Esophagus muscularis mucosa (tissue), 4 donors: ENCODE measurements at places on chromosomes 13 and 19.
A peak's percentile ranks its signal among the peaks of the same experiment; 100 is the strongest.

DNA sequence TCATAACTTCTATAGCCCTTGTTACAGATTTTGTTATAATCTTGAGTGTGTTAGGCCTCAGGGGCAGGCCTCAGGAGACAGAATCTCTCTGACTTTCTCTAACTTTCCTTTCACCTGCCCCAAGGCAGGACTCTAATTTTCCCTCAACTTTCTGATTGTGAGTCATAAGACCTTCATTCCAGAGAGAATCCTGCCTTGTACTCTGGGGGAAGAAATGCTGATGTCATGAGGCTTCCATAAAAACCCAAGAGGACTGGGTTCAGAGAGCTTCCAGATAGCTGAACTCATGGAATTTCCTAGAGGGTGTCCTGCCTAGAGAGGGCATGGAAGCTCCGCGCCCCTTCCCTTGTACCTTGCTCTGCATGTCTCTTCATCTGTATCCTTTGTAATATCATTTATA lies 5.3 kb upstream of the KBTBD6 start:
- DNase-seq, result no peak

GRCh38 chr19:54388802-54389139 lies 24.0 kb upstream of the LAIR1 start:
- DNase-seq, result no peak

DNA sequence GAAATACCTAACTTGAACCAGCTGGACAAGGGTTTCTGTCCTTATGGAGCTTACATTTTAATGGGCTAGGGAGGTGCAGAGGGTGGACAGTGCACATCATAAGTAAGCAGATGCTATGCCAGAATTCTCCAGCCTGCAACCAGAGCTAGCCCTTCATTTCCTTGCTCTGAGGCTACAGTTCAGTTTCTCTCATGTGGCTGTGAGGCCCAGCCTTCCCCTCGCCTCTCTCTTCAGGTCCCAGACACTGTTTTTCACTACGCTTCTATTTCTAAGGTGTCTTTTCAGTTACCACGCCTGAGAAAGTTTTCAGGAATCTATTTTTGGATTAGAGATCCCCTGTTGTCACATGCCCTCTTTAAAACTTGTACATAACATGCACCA lies 141.9 kb downstream of the PCCA start:
- no peak for DNase-seq

DNA sequence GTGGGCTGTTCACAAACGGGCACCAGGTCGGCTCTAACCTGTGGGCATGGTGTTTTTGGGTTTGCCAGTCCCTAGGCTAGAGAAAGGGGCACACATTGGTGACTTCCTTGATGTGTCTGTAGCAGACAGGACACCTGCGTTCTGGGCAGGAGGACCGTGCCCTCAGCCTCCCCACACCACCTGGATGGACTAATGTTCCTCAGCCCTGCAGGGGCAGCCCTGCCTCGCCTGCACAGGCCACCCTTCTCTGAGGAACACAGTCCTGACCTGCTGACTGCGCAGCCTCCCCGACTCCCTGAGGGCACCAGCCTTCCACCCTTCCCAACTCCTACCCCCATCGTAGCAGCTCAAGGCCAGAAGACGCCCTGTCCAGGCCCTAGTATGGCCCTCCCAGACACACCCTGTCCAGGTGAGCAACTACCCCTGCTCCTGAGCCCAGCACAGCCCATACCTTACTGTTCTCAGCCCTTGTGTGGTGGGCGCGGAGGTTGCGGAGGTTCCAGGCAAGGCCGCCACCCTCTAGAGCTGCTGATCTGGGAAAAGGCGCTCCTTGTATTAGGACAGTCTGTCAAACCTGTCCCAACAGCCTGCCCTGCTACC lies 55.7 kb downstream of the GGACT start:
- DNase-seq, result no peak

DNA sequence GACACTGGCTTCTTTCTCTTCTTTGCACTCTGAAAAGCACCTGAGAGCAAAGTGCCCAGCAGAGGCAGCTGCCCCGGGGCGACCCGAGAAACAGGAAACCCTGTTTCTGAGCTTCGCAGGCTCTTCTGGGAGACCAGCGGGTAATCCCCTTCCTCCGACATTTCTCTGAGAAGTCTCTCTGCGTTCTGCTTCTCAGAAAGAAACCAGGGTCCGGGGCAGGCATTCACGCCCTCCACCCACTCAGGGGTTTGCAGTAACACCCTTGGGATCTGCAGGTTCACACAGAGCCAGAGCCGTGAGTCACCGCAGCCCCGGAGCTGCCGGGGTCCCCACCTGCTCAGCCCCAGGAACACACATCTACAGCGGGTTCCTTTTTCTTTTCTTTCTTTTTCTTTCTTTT lies 86.0 kb downstream of the GADD45B start:
- DNase-seq, result no peak

DNA sequence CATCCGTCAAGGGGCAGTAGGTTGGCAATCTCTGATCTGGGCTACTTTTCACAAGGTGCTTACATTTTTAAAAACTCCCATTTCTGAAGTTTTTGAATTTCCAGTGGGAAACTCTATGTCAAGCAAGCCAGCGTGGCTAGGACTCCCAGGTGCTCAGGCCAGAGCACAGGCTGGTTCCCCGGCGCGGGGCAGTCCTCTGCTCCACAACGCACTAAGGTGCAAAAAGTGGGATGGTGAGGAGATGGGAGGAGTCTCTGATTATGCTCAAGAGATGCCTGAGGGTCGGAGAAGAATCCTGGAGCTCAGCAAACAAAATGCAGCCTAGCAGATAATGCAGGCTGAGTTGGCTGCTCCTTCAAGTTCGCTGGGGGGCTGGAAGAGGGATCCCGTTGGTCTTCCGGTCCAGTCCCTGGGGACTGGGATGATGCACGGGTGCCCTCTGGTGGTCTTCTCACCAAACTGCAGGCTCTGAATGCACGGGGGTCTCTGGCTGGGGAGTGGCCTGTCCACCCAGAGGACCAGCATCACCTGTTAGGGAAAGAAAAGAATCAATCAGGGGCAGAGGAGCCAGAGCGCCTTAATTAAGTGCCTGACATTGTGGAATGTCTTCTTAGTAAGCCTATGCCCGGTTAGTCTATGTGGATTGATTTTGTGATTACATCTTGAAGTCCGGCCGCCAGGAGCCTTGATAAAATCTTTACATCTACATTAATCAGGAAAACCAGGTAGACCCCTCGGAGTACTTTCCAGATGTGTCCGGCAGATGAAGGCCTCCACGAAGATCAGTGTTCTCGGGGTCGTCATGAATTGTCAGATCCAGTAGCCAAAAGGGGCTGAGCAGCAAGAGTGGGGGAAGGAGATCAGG lies 244.4 kb upstream of the MAB21L1 start:
- DNase-seq, result no peak

- no peak for DNase-seq
Measured at GRCh38 chr13:30307971-30308290, 580 bp upstream of the KATNAL1 start.

DNA sequence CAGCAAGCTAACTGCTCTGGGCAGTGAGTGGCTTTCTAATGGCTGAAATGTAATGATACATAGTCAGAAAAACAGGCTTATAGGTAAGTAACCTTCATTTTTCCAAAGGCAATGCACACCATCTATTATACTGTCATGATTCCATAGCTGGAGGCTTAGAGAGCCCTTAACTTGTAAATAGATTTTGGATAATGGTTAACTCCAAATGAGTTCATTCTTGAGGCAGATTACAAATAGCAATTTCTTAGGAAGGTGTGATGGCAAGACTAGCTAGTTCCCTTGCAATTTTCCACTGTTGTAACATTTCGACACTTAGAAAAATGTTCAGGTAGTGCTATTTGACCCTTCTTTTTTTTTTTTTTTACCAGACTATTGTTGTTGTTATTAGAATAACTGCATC lies 789.8 kb upstream of the PCDH9 start:
- DNase-seq, result no peak

DNA sequence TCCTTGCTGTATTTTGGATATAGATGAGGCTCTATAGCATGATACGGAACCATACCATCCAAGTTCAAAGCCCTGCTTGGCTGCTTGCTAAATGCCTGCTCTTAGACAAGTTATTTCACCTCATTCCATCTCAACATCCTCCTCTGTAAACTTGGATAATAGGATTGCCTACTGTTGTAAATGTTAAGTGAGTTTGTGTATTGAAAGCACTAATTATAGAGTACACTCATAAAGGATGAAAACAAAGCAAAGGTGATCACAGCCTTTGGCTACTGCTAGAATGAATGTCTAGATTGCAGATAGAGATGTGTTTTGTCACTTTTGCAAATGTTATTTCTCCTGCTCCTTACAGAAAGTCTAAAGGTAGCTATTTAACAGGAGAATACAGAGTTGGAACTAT lies 34.3 kb upstream of the STARD13 start:
- no peak for DNase-seq

DNA sequence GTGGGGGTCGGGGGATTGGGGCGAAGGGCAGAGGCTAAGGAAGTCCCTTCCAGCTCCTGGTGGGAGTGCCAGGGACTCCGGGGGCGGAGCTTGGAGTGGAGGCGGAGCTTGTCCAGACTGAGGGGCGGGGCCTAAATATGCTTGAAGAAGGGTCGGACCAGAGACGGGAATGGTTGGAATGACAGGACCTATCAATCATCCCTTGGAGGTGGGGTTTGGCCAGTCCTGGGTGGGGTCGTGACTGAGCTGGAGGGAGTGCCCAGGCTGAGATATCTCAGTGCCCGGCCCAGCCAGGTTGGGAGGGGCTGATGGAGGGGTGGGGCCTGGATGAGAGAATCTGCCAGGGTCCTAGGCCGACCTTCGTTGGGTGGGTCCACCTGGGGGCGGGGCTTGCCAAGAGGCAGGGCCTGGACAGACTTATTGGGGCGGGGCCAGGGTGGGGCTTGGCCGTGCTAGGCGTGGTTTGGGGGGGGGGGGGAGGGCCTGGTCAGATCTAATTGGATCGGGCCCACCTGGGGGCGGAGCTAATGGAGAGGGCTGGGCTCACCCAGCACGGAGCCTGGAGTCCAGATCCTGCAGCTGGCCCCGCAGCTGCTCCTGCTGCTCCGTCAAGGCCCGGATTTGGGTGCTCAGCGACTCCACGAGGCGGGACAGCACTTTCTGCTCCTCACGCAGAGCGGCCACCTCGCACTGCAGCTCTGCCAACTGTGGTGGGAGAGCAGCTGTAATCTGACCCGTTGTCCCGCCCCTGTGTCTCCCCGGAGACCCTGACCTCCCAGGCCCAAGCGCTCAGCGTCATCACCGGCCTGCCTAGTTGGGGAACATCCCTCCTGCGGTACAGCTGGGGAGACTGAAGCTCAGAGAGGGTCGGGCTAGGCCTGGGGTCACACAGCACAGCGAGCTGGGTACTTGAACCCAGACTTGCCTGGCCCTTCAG lies 2.6 kb upstream of the WIZ start:
- peak; percentile 95 for DNase-seq

- no peak for DNase-seq
Measured at GRCh38 chr13:28728642-28729041, 9.9 kb upstream of the SLC46A3 start.

GRCh38 chr19:41111296-41111695 lies 2.9 kb upstream of the CYP2F1 start:
- DNase-seq, result no peak

DNA sequence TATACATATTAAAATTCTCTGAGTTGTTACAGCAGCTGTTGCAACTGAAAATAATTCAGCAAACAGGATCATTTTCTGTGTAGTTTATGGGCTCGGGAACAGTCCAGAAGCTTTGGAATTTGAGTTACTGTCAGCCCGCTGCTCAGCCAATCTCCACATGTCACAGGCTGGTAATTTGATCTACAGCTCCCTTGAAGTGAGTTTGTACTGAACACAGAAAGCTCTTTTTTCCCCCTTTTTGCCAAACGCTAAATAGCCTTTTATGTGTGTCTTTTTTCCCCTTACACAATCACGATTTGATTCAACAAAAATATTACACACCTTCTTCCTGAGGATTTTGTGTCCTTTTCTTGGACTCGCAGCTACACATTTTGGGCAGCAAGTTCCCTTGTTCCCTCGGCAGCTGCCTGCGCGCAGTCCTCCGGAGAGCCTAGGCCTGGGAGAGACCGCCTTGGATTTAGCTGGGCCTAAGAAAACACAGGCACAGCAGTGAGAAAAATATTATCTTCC lies 371.4 kb downstream of the KCNRG start:
- peak; percentile 19 for DNase-seq

DNA sequence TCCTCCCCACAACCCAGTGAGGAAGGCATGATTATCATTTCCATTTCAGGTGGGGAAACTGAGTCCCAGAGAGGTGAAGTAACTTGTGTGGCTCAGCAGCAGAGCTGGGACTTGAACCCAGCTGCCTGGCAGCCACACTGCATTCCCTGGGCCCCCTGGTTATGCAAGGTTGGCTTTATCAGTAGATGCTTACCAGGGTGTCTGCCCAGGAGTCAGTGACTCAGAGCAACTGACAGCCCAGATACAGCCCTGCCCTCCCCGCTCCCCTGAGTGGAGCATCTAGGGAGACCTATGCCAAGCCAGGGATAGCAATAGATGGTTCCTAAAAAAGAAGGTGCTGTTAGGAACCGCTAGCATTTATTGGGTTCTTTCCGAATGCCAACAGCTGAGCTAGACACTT lies 5.9 kb downstream of the IGLON5 start:
- DNase-seq, result no peak

- no peak for DNase-seq
Measured at GRCh38 chr19:11288349-11288748, 7.6 kb upstream of the TSPAN16 start.

DNA sequence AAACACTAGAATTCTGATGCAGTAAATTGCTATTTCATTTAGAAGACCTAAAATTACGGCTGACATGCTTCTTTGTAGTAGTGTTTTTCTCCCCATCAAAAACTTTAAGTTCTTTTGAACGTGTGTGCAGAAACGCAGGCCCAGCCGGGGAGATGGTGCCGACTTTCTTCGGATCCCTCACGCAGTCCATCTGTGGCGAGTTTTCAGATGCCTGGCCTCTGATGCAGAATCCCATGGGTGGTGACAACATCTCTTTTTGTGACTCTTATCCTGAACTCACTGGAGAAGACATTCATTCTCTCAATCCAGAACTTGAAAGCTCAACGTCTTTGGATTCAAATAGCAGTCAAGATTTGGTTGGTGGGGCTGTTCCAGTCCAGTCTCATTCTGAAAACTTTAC lies 98.3 kb downstream of the TNFRSF19 start:
- DNase-seq, result no peak

GRCh38 chr13:91719033-91719432 lies 320.6 kb downstream of the GPC5 start:
- DNase-seq, result no peak

- no peak for DNase-seq
Measured at GRCh38 chr19:44260343-44260681, 626 bp downstream of the ZNF233 start.

GRCh38 chr19:30824809-30825208 lies 452.6 kb downstream of the ZNF536 start:
- no peak for DNase-seq

- DNase-seq, result no peak
Measured at GRCh38 chr19:34480971-34481841, at the start of gene WTIP. WTIP (plus strand) TSS chr19:34481758; CDS start chr19:34481975, 217 bp downstream.

- DNase-seq, result no peak
Measured at GRCh38 chr13:75801388-75801945, 165.3 kb downstream of the LMO7 start.

GRCh38 chr13:57665481-57665880 lies 33.9 kb downstream of the PCDH17 start:
- no peak for DNase-seq

- no peak for DNase-seq
Measured at GRCh38 chr13:26487781-26488180, 69.7 kb upstream of the WASF3 start.

- no peak for DNase-seq
Measured at GRCh38 chr19:29285187-29285687, 72.3 kb upstream of the UQCRFS1 start.

- DNase-seq, result no peak
Measured at GRCh38 chr13:114143806-114144605, 11.6 kb upstream of the RASA3 start.
